ENCODE measurements at places on chromosomes 1 and 21.

DNA sequence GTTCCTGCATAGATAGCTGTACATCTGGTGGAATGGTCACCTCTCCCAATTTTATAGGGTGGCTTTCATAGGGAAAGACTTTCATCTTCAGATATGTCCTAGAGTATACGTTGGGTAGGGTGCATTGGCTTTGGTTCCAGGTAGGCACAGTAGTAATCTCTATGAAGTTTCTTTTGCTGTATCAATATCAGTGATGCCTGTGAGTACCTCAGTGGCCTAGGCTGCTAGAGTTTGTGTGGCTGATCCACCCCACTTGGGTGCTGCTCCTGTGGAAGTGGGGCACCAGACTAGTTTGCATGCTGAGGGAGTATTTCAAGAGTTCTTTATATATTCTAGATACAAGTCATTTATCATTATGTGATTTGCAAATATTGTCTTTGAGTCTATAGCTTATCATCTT lies 370.5 kb upstream of the VAMP3 start:
- no peak for DNase-seq

GRCh38 chr1:243739335-243740003 lies 110.6 kb downstream of the AKT3 start:
- DNase-seq = no peak

- no peak for DNase-seq
Measured at GRCh38 chr1:209229494-209230061, 353.9 kb upstream of the CAMK1G start.

GRCh38 chr1:241775021-241775420 lies 73.0 kb upstream of the EXO1 start:
- DNase-seq = no peak

GRCh38 chr1:40476924-40477677 lies at the start of gene ZFP69:
TSS of gene ZFP69 (plus strand) at chr1:40477290. CDS start at chr1:40479362, 2,072 bp downstream.
- peak; percentile 38 for DNase-seq

DNA sequence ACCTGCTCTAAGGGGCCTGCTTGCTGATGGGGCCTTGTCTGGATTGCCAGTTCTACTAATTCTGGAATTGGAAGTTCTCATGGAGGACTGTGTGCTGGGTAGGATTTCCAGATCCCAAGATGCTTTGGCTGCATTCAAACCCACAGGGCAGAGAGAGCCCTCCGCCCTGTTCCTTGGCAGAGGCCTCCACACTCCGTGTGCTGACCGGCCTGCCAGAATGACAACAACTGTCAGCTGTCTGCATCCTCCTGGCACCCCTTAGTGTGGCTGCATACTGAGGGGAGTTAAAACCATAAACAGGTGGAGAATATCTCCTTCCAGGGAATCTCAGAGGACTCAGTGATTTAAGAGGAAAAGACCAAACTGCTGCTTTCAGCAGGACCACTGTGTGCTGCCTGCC lies 60.7 kb downstream of the ADARB1 start:
- DNase-seq = no peak

DNA sequence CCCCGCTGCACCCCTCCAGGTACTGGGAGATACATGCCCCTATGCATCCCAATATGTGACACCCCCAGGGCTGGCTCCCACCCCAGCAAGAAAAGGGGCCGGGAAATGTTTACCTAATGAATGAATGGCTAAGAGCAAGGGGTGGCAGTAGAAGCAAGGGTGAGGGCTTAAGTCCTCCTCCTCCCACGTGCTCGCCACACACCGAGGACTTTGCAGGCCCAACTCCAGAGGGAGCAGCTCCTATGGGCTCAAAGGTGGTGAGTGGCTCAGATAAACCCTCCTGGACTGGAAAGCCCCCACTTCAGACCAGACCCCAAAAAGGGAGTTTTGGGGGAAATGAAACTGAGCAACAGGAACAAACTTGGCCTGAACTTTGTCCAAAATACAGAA lies 11.4 kb downstream of the SLC45A3 start:
- no peak for DNase-seq

DNA sequence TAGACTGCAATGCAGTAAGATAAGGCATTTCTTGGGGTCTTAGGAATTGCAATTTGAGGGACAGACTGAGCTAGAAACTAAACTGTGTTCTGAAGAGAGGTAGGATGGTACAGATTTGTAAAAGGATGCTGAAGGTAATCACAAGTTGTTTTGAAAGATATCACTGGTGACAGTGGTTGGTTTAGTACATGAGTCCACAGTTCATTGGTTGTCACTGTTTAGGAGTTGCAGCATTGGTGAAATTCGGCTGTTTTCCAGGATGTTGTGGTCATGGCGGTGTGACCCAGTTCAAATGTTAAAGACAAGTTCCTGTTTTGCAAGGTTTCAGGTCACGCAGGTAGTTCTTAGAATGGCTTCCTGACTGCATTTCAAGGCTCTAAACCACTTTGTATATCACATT lies 292.8 kb upstream of the B3GALT2 start:
- peak; percentile 18 for DNase-seq

- no peak for DNase-seq
Measured at GRCh38 chr1:15405106-15405850, 4.4 kb upstream of the EFHD2 start.

DNA sequence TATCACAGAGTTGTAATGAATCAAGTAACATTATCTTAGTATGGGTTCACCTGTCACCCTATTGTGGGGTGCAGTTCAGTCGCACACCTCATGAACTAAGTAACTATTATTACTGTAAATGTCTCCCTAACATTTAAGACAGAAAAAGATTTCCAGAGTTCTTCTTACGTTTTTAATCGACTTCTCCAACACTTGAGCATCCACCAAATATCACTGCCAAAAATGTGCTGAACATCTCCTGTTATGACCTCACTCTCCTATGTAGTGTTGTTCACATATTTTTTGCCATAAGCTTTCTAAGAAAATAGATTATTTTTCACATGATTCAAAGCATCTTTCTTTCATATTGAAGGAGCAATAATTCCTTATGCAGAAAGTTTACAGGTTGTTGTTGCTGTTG lies 1.3 kb downstream of the TTLL7 start:
- DNase-seq = no peak

GRCh38 chr1:199242147-199242546 lies 603.3 kb downstream of the PTPRC start:
- DNase-seq = no peak

- no peak for DNase-seq
Measured at GRCh38 chr1:70205071-70205433, 327 bp downstream of the LRRC40 start.

DNA sequence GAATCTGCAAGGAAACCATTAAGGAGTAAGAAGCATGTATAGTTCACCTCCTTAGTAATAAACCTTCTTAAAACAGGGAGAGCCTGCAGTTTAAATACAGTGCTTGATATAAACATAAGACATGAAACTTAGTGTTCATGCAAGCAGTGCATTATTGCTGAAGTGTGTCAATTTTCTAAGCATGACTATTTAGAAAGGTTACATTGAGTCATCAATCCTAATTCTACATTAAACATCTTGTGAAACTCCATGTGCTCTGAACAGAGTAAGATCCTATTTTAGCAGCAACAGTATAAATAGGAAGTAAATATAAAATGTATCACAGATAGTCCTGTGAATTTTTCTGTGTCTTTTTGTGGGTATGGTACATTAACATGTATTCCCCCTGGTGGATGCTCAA lies 135.5 kb downstream of the ESRRG start:
- no peak for DNase-seq

DNA sequence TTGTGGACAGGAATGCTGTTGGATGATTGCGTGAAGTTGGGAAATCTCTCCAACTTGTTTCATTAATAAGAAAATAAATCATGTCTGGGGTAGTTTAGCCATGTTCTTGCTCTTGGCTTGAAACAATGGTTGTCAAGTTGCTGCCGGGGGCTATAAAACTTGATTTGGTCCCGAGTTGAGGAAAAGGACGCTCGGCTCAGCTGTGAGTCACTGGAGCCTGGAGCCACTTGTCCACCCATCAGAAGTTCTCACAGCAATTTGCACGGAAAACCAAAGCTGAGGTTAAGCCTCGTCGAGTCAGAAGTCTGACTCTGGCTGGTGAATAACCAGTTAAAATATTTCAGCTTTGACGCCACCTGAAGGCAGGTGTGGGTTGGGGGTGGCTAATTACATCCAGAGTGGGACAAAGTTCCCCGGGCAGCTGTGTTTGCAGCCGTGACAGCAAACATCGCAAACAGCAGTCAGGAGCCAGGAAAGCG lies 19.7 kb upstream of the RIPK4 start:
- no peak for DNase-seq

DNA sequence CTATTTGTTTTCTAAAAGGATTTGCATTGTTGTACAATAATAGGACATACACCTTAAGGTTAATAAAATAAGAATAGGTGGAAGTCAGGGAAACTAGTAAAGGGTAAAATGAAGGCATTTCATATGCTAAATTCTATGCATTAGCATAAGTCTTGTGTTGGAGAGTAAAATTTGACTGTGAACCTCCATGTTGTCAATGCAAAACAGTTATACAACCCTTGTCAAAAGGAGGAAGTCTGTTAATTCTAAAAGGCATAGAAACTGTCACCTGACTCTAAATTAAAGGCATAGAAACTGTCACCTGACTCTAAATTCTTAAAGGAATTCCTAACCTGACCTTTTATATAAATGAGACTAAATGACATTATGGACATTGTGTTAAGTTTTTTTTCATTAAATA lies 291.8 kb downstream of the OLFM3 start:
- no peak for DNase-seq

DNA sequence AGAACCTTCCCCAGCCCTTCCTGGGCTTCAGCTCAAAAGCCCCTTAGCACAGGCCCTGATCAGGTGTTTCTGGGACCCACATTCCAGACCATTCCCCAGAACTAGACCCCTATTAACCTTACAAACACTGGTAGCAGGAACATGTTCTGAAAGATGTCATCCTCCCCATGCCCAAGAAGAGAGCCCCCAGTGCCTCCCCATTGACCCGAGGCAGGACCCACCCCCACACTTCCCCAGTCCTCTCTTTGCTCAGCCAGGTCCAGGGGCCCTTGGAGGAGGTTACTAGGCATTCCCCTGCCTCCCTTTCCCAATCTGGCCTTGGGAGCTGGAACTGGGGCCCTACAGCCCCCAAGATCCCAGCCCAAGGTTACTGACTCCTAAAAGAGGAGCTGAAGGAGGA lies 38.9 kb upstream of the HMGB4 start:
- DNase-seq = no peak

GRCh38 chr21:22791986-22792560 lies 1793.9 kb downstream of the NCAM2 start:
- DNase-seq = no peak

DNA sequence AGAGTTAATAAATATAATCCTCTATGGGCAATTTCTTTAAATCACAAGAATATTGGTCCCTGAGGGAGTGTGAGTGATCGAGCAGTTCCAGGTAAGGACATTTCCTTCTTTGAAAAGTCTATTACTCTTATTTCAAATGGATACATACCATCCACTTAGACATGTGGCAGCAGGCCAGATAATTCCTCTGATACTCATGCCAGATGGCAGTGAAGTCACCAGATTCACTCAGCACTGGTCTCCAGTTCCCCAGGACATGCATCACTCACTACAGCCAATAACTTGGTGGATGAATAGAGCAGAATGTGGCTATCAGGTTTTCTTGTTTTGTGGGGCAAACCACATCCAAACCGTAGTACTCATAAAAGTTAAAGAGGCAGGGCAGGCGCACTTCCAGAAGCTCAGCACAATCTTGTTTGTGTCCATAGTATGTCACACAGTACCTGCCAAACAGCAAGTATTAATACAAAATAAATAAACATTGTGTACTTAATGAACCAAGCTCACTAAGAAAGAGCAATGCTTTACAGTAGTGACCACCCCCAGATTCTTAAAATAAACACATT lies 74.2 kb upstream of the CD53 start:
- DNase-seq = no peak
